Type B pancreatic cell (in vitro differentiated cells): ENCODE measurements at places on chromosomes 2 and 18. TPM values are rescaled to one million over a fixed set of nuclear protein-coding genes. Genes with fewer than 3 reads are reported as not detected.

DNA sequence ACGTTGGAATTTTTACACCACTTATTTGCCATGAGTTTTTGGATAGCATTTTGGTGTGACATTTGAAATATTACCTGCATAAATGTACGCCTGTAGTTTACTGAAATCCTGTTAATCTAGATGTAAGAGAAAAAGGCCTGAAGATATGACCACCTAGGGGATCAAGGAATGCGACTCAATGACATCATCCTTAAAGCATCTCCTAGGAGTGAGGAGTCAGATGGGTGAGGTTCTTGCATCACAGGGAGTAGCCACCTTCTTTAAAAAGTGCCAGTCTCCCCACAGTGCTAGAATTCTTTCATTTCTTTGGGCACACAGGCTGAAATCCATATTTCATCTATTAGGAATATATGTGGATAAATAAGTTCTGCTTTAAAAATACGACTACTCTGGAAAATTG lies 34.5 kb downstream of the ADCYAP1 start:
- no peaks in the 10 kb centered on the region for H3K4me1 ChIP-seq
- H3K36me3 ChIP-seq = no peaks in the 10 kb centered on the region
- no peak overlapping the region for H3K4me3 ChIP-seq
- H3K27ac ChIP-seq = peak overlapping the region; percentile 54

The KIF1A gene
- 78.4 and 112 TPM in 2 replicates for total RNA-seq

The MC4R gene
- 1.3 TPM in 1 of 2 replicates, not detected in the other for total RNA-seq

The ASAP2 gene
- total RNA-seq = 45.6 and 49.6 TPM in 2 replicates
